ENCODE measurements at places on chromosomes 4 and X.

- no peak for DNase-seq
These were observed 16.1 kb downstream of the NSG1 start for GRCh38 chr4:4402966-4403365.

DNA sequence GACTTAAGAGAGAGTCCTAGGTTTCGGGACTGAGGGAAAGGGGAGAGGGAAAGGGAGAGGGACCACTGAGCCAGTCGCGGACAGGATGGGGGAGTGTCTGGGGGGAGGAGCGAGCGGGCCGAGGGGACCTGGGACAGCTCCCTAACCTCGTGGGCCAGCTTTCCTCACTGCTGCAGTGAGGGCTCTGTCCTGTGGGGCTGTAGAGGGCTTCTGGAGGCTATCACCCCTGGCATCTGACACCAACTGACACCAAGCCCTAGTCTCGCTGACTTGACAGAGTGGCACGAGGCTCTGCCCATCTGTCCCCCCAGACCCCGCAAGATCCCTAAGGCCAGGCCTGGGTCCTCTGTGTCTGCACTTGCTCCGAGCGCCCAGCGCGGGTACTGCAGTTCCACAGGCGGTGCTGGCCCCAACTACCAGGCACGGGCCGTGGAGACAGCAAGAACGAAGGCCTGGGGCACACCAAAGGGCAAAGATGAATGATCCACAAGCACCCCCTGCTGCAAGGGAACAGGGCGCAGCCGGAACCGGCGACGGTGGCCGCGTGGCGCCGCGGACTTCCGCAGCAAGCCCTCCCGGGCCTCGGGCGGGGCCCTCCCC is 465 bp downstream of the HAUS7 start:
- no peak for DNase-seq

DNA sequence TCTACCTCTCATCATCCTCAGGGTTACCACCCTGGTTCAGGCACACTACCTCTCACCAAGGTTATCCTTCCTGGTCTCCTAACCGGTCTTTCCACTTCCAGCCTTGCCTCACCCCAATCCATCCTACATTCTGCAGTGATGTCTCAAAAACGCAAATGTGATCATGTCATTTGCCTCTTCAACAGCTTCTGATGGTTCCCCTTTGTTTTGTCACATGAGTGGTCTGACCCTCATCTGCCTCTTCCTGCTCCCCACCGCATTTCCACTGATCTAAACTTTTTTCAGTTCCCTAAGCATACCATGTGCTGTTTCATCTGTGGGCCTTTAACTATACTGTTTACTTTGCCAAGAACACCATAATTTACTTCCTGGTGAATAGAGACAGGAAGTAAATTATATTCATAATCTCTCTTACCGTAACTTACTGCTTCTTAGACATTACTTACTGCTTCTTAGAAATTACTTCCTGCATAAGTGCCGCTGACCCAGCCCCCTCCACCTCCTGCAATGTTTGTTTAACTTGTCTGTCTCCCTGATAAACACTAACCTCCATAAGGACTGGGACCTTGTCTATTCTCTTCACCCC is 27.1 kb upstream of the NSUN7 start:
- no peak for DNase-seq

GRCh38 chrX:78493180-78493579 is 165.8 kb upstream of the CYSLTR1 start:
- no peak for DNase-seq

- no peak for DNase-seq
These were observed 888.4 kb upstream of the EPHA5 start for GRCh38 chr4:66558651-66559050.

DNA sequence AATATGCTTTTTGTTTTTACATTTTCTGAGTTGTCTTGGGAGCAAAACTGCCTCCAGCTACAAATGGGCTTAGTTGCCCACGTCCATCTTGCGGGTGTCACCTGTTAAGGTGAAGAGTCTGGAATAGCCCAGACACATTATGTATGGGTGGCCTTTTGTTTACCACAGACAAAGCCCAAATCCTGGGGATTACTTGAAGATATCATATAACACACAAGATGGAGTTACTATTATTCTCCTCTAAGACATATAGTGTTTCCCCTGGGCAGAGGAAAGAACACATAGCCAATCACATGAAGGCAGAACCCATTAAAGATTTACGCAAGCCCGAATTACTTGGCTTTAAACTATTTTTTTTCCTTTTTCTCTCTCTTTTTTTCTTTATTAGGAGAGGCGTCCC is 625.6 kb upstream of the FAM241A start:
- DNase-seq, result no peak

GRCh38 chrX:91137883-91138282 is 296.8 kb upstream of the PABPC5 start:
- no peak for DNase-seq

DNA sequence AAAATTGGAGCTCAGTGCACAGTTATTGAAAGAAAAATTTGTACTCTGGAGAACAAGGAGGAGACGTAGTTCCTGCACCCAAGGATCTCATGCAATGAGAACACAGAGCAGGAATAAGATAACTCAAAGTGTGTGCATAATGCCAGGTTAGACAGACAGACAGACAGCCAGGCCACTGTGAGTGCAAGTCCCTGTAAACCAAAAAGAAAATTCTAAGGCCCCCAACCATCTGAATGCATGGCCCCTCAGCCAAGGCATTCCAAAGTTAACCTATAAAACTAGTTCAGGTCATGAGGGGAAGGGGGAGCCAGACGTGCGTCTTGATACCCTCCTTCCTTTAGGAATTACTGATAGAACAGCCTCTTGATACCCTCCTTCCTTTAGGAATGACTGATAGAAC is 94.5 kb upstream of the ENPP6 start:
- no peak for DNase-seq

GRCh38 chrX:24759786-24760185 is 66.1 kb downstream of the POLA1 start:
- DNase-seq, result no peak

DNA sequence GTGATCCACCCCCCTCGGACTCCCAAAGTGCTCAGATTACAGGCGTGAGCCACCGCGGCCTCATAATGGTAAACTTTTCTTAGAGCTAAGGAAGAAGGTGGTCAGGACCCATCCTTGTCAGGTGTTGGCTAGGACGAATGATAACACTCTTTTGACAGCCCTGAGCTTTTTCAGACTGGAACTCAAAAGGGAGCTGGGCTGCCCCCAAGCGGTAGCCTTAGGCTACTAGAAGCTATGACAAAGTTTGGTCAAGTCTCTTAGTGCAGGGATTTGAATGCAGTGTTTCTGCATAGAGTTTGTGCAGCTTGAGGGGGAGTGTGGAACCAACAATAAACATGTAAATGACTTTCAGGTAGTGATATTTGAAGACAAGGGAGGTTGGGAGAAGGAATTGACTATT is 11.8 kb upstream of the HSD17B10 start:
- DNase-seq, result peak; percentile 64

DNA sequence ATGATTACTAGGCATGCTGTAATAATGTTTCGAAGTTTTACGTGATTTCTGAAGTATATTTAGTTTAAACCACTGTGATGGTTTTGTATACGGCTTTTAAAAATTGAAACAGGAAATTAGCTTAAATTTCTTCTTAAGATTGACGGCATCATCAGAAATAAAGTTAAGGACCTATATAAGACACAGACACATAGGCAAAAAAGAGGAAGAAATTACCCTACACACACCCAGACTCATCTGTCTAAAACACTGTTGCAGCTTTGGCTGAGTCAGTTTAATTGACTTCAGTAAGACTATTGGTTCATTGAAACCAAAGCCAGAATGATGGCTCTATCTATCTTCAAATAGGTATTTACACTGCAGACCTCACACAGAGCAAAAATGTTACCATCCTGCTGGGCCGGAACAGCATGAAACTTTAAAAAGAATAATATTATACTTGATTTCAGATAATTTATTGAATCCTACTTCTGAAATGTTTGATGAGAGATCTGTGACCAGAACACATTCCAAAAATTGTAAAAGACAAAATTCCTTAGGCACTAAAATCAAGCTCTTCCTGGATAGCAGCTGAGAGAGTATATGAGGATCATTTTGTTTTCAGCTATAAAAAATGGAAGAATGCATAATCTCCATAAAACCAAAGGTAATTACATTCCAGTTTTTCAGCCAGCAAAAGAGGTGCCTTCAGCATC is 4.5 kb downstream of the HHIP start:
- no peak for DNase-seq

DNA sequence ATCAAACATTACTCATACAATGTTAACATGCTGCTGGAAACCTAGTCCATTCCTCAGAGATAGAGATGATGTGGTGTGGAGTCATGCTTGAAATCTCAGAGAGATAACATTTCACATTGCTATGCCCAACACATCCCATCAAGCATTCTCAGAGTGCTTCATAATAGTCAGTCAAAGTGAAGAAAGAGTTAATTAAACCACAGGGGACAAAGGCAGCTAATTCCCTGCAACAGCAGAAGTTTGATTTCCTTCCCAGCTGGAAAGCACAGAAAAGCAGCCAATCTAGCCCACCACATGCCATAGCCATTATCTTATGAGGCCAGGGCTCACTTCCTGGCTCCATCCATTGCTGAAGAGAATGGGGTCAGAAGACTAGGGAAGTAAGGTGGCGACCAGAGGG is 8.9 kb downstream of the KDR start:
- no peak for DNase-seq

GRCh38 chr4:122156819-122157218 is 4.7 kb downstream of the BLTP1 start:
- DNase-seq, result no peak

- no peak for DNase-seq
These were observed 17.8 kb upstream of the HUWE1 start for GRCh38 chrX:53704294-53704693.

- no peak for DNase-seq
These were observed 244.3 kb downstream of the RBMX2 start for GRCh38 chrX:130645955-130646583.

GRCh38 chr4:13483768-13484121 is 395 bp downstream of the RAB28 start:
- peak; percentile 38 for DNase-seq

DNA sequence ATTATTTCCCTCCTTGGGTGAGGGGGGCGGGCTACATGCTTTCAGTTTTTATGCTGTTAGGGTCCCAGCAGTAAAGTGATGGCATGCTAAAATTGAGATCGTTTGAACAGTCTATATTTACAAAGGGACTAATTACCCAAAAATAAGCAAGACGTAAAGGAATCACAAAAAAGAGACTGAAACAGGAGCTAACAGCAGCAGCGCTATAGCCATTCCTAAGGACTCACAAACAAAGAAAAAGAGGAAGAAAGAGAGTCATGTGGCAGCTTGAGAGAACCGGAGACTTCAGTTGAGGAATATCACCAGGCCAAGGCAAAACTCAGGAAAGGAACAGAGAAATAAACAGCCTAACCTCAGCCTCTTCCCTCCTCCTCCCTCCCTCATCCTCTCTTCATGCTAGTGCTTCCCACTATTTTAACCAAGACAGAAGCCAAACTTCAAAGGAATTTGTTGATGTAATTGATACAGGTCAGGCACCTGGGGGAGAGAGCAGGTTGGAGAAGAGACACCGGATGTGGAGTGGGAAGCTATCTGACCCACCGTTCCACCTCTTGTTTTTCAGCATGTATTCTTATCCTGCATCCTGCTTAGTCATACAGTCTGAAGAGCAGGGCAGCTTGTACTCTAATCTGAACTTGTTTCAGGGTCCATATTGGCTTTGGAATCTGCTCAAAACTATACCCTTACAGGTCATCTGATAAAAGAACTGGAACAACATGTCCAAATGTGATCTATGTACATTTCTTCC is 383.7 kb downstream of the NAF1 start:
- DNase-seq, result no peak

- no peak for DNase-seq
These were observed 19.8 kb upstream of the TASL start for GRCh38 chrX:30597216-30598012.

DNA sequence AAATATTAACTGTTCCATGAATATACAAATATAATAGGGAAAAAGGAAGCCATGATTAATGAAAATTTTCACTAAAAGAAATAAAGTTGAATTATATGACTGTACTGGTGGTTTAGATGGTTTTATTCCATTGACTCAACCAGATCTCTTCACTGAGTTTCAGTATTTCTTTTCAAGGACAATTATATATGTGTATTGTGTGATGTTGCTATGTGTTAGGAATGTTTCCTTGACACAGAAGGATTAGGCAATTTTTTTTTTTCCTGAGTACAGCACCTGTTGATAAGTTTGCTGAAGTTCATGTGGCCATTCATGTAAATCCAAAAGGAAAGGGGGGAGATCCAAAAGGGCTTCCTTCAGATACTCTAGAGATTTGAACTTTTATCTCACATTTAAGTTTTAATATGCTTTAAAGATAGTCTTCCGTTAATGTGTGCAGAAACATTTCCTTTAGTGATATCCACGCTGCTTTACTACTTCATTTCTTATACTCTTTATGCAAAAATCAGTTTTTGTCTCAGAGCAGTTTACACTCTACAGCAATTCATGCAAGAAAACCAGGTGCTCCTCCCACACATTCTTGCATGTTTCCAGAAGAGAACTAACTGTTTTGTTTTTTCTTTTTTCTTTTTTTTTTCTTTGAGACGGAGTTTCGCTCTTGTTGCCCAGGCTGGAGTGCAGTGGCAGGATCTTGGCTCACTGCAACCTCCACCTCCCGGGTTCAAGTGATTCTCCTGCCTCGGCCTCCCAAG is 249.1 kb downstream of the RPA4 start:
- DNase-seq, result no peak

GRCh38 chr4:87363552-87363951 is 27.4 kb downstream of the HSD17B11 start:
- no peak for DNase-seq

DNA sequence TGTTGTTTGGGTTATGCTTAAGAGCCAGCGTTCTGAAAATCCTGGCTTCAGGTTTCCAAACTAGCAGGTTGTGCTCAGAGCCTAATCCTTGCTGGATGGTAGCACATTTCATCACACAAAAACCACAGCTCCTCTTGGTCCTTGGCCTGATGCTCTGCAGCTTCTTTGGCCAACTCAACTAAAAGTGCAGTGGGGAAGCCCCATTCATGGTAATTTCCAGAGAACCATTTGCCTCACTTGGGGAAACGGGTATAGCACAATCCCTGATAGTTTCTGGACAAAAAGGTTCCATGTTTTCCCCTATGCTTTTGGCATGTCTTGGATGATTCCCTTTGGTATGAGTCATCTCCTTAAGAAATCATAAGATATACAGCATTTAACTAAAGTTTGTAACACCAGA is 78.7 kb downstream of the SYNPO2 start:
- no peak for DNase-seq

DNA sequence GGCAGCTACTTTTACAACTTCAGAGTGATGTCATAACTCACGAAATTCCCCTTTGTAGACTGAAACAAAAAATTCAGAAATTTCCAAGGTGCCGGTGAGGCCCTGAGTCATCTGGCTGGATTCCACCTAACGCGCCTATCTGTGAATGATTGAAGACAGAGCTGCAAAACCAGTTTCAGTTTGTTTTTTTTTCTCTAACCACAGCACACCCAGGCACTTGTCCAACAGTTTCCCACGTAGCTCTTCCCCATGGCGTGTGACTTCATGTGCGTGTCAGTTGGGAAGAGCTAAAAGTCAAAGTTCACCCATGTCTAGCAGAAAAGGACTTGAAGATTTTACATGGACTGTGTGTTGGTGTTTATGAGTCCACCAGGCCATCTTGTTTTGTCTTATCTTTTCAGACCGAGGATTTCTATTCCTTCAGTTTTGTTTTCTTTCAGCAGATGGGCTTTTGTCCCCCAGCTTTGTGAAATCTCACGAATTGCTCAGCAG is 16.4 kb downstream of the TCEANC start:
- no peak for DNase-seq

- no peak for DNase-seq
These were observed 1.4 kb downstream of the HAND2 start for GRCh38 chr4:173528378-173529321.

- DNase-seq, result no peak
These were observed 317.9 kb upstream of the PCDH7 start for GRCh38 chr4:30402276-30402675.

- DNase-seq, result no peak
These were observed 37.2 kb downstream of the INTS12 start for GRCh38 chr4:105671301-105671700.
